ENCODE measurements at places on chromosomes 12 and 14.

DNA sequence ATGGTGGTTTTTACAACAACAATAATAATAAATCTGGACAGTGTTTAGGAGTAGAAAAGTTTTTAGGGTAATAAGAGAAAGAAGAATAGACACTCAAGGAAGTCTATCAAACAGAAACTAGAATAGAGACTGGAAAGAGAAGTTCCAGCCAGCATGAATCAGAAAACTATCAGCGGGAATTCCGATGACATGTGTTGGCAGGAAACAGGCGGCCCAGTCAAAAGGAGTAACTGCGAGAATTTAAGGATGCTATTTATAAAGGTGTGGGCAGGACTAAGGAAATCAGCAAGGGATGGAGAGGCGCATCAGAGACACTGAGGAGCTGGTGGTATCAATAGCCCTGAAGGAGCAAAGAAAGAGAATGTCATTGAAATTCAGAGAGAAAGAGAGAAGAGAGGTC lies 89.9 kb downstream of the TBX5 start:
- peak; percentile 46 for DNase-seq

GRCh38 chr14:99436247-99437180 lies 44.1 kb downstream of the SETD3 start:
- DNase-seq = no peak

GRCh38 chr12:117152793-117153775 lies 37.2 kb downstream of the FBXO21 start:
- DNase-seq = no peak

DNA sequence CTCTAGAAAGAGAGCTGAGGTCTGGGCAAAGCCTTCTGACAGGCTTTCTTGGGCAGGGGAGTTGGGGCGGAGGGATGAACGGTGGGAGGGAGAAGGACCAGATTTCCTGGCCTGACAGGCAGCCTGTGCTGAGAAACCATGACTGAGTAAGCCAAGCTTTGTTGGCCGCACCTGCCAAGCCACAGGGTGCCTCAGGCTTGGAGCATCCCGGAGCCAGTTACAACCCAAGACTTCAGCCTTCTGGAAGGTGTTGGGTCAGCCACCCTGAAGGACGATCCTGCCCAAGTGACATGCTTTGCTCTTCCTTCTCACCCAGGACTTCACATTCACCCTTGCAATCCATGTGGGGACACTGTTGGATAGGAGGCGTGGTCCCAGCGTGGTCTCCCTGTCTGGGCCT lies 21.0 kb upstream of the AQP2 start:
- no peak for DNase-seq
